ENCODE measurements at places on chromosomes 6 and 20.
A peak's percentile ranks its signal among the peaks of the same experiment; 100 is the strongest.

- peak; percentile 59 for DNase-seq
These were observed 278 bp downstream of the UST start for GRCh38 chr6:148747145-148747470.

DNA sequence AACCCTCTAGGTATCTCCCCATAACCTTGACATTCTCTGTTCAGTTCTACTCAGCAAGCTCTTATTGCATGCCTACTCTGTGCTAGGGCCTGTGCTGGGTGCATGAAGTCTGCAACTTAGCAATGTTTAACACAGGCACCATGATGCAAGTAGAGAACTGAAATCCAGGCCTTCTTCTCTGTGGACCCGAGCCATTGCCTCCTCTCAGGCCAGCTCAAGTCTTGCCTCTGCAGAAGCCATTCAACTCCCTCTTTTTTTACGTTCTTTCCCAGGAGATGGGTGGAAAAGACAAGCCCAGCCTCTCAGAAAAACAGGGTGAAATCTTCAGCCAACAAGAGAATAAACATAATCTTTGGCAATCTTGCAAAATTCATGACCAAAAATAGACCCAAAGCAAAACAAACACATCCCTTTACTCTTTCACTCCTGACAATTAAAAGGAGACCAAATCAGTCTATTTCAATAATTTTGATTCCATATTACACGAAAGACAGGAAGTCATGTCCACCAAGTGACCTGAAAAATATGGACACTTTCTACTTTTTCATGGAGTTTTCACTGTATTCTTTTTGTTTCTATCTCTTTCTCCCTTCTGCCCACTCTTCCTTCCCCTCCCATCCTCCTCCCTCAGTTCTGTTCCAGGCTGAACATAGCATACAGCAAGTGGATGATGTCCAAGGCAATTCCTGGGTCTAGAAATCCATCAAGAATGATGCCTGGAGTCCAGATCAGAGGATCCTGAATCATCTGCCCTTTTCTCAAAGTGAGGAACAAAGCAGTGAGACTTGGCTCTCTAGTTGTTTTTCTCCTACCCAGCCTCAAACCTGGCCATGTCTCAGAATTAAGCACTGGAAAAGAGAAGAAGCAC, 45.4 kb upstream of the MOCS1 start:
- DNase-seq: no peak

DNA sequence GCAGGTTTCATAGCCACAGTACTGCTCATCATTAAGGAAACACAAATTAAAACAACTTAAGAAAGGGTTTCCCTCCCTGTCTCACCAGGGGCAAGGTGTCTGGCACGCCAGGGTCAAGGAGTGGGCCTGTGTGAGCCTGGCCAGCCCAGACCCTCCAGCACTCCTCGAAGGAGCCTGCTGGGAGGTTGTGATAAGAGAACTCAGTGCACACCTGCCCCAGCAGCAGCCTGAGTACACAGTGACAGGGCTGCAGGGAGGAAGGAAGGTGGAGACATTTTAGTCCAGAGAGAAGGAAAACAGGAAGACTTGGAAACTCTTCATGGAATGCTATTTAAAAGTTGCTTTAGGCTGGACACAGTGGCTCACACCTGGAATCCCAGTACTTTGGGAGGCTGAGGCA, 14.1 kb downstream of the NINL start:
- DNase-seq: no peak

DNA sequence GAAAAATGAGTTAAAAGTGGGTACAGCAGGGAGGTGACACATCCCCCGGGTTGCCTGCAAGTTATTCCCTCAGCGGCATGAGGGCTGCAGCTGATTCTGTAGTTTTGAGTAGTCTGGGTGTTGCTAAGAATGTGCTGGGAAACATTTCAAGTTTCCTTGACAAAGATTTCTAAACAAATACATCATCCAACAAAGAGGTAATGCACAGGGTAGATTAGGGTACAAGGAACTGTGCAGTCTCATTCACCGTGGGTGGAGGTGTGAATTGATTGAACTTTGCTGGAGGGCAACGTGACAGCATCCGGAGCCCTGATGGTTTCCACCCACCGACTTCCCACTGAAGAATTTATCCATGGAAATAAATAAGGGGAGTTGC, 21.8 kb downstream of the CASS4 start:
- DNase-seq: no peak

- DNase-seq: no peak
These were observed 593.5 kb upstream of the ARID1B start for GRCh38 chr6:156183678-156184077.

DNA sequence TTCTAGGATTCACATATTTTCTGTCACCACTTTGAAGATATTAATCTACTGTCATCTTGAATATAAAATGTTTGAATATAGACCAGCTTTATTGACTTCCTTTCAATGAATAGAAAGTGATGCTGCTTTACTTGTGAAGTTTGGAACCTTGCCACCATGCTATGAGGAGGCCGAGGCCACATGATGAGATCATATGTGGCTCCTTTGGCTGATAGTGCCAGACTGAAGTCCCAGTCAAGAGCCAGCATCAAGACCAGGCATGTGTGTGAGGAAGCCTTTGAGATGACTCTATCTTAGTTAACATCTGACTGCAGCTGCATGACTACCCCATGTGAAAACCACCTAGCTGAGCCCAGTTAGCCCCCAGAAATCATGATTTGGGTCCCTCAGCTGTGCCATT, 169.5 kb downstream of the OTOR start:
- no peak for DNase-seq

DNA sequence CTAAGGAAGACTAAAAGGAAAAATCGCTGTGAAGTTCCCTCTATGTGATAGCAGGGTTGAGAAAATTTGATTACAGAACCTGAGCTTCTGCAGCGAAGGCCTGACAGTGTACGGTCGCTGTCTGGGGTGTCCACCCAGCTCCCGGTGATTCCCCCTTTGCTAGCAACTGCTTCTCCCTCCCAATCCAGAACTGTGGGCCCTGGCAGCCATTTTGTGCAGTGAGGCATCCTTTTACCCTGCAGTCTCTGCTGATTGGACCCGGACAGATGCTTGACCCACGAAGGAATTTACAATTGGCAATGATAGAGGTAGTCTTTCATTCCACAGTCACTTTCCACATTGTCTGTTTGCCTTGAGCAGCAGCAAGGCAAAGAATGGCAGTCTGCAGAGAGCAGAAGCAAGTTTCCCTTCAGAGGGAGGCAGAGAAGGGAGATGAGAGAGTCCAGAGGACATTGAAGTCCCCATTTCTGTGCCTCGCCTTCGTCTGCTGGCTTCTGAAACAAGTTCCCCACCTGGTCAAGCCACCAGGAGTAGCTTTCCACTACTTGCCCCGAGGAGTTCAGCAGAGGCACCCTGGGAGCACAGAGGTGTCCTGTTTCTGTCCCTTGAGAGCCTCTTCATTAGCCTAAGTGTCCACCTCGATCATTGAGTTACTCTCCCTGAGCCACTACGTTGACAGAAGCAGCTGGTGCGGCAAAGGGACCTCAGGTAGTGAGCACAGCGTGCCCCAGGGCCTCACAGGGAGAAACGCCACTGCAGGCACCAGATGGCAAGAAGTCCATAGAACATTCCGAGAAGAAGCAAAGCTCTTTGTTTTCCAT, 370.3 kb downstream of the NRN1 start:
- DNase-seq: no peak

GRCh38 chr20:20713244-20713765, 861 bp upstream of the RALGAPA2 start:
- no peak for DNase-seq

DNA sequence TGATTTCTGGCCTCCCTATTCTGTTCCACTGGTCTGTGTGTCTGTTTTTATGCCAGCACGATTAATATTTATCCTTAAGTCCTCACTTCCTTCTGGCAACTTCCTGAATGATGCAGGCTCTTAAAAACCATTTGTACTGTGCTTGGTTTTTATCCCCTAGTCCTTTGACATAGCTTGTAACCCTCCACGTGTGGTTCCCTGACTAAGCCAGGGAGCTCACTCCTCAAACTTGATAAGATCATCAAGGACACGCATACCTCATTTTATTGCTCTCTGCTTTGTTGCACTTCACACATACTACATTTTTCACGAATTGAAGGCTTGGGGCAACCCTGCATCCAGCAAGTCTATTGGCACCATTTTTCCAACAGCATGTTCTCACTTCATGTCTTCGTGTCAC, 166.4 kb upstream of the UST start:
- DNase-seq: no peak

DNA sequence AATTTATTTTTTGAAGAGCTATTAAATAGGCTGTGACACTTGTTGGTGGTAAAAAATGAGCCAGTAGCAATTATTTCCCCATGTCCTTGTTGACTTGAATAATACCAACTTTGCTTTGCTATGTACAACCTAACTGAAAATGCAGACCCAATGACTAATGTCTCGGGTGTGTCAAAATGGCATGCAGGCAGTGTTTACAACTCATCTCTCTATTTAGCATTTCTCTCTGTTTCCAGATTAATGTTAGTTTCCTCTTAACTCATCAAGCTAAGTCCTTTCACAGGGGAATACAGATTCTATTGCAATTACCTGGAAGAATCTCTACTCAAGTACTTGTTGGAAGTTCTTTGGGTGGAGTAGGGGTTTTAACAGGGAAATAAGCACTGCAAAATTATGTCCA, 504.4 kb downstream of the BCKDHB start:
- no peak for DNase-seq

GRCh38 chr6:128663238-128663637, 142.8 kb upstream of the PTPRK start:
- no peak for DNase-seq

Data from tibial artery (tissue), 4 donors.